ENCODE measurements at places on chromosomes 2 and 18.
A peak's percentile ranks its signal among the peaks of the same experiment; 100 is the strongest.

DNA sequence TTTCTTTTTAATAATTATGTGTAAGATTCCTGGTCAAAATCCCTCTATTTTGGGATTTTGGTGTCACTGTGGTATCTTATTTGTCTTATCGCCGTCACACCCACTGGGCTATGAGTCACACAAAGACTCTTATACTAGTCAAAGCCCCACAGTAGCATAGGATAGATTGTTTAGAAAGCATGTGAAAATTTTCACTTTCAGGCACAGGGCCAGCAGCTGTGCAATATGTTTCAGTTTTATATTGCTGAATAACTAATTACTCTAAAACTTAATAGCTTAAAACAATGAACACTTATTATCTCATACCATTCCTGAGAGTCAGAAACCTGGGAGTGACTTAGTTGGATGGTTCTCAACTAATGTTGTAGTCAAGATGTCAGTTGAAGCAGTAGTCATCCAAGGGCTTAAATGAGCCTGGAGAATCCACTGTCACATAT lies 24.0 kb downstream of the CFAP210 start:
- no peaks in the 10 kb centered on the region for H3K36me3 ChIP-seq
- H3K27me3 ChIP-seq = no peaks in the 10 kb centered on the region
- no peak for DNase-seq
- no peaks in the 10 kb centered on the region for H3K4me1 ChIP-seq
- no peak overlapping the region for H3K27ac ChIP-seq

GRCh38 chr2:214201892-214202291 lies 209.0 kb upstream of the VWC2L start:
- no peaks in the 10 kb centered on the region for H3K36me3 ChIP-seq
- H3K4me1 ChIP-seq = no peaks in the 10 kb centered on the region
- H3K27ac ChIP-seq = no peak overlapping the region
- H3K4me3 ChIP-seq = no peak overlapping the region

- H3K4me1 ChIP-seq = no peaks in the 10 kb centered on the region
- DNase-seq = no peak
- H3K36me3 ChIP-seq = no peaks in the 10 kb centered on the region
- no peaks in the 10 kb centered on the region for H3K27me3 ChIP-seq
- no peak overlapping the region for H3K27ac ChIP-seq
These were observed 45.4 kb downstream of the RABL2A start for GRCh38 chr2:113672326-113672932.

- DNase-seq = no peak
- H3K27ac ChIP-seq = peak overlapping the region; percentile 93
- peak overlapping the region; percentile 60 for H3K4me3 ChIP-seq
- H3K4me1 ChIP-seq = peaks cover 12% of the 10 kb centered on the region
- no peaks in the 10 kb centered on the region for H3K27me3 ChIP-seq
These were observed 824 bp upstream of the ZNF638 start for GRCh38 chr2:71330585-71331330.

DNA sequence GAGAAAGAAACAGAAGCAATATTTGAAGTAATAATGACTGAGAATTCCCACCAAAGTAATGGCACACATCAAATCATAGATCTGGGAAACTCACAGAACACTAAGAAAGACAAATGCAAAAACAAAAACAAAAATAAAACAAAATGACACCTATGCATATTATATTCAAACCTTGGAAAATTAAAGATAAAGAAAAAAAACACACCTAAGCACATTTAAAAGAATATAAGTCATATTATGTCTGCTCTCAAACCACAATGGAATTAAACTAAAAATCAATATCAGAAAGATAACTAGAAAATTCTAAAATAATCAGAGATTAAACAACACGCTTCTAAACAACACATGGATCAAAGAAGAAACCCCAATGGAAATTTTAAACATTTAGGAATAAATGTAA lies 59.7 kb upstream of the GALNT5 start:
- DNase-seq = no peak
- H3K27ac ChIP-seq = no peak overlapping the region
- H3K36me3 ChIP-seq = no peaks in the 10 kb centered on the region

DNA sequence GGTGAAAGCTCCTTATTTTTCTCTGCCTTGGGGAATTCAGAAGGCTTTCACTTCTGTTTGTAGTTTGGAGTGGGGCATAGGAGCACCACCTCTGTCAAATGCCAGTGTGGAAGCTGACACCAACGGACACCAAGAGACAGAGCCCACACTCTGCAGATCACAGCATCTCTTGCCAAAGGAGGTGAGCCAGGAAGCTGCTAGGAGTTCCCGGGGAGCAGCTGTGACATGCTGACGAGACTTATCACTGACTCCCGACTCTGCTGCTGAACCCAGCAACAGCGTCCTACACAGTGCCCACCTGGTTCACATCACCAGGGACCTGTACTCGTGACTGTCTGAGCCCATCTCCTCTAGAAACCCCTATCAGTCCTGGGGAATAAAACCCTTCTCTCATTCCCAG lies 8.1 kb downstream of the TEX51 start:
- no peak overlapping the region for H3K27ac ChIP-seq
- no peaks in the 10 kb centered on the region for H3K4me1 ChIP-seq
- H3K36me3 ChIP-seq = no peaks in the 10 kb centered on the region
- no peak overlapping the region for H3K4me3 ChIP-seq
- no peaks in the 10 kb centered on the region for H3K27me3 ChIP-seq

DNA sequence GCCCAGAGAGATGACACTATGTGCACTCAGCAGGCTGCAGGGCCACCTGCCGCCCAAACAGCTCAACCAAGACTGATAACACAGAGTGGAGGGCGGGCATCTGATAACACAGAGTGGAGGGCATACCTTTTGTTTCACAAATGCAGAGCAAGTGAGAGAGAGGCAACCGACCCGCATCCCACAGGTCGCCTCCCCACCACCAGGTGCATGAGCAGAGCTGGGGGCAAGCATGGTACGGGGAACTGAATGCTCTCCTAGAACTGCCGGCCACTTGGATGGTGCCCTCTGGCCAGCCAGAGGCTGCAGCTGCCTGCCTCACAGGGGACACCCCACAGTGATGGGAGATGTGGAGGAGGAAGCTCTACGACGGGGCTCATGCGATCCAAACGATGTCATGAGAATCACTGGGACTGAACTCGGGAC lies 49.5 kb downstream of the ANO7 start:
- peaks cover 12% of the 10 kb centered on the region for H3K36me3 ChIP-seq
- H3K4me1 ChIP-seq = no peaks in the 10 kb centered on the region
- no peaks in the 10 kb centered on the region for H3K27me3 ChIP-seq
- H3K27ac ChIP-seq = no peak overlapping the region

GRCh38 chr18:8006979-8007378 lies 439.9 kb downstream of the PTPRM start:
- DNase-seq = no peak
- no peak overlapping the region for H3K4me3 ChIP-seq
- no peaks in the 10 kb centered on the region for H3K27me3 ChIP-seq
- no peaks in the 10 kb centered on the region for H3K4me1 ChIP-seq
- H3K36me3 ChIP-seq = no peaks in the 10 kb centered on the region

DNA sequence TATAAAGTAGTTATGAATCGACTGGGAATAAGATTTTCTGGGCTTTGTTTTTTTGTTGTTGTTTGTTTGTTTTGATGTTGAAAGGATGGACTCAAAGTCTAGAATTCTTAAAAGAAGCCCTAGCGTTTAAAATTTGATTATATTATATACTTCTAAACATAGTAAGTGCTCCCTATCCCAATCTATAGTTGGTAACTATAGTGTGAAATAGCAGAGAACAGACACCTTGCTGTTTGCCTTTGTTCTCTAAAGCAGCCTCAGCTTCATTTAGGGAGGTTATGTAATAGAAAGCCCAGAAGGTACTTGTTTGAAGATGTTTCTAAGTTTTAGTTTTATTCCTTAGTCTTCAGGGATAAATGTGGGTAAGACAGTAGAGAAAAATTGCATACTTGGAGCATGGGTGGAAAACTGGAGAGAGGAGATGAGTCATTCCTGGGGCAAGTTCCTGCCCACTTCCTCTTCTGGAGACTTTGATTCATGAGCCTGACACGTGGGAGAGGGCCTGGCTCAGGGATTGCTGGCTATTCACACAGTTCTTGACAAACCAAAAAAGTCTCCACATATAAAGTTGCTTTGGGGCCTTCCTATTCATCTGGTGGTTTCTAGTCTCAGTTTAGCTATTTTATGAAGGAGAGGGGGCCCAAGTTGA lies 131.9 kb downstream of the MYO1B start:
- H3K27me3 ChIP-seq = no peaks in the 10 kb centered on the region
- peaks cover 17% of the 10 kb centered on the region for H3K4me1 ChIP-seq
- peak; percentile 55 for DNase-seq
- no peaks in the 10 kb centered on the region for H3K36me3 ChIP-seq

DNA sequence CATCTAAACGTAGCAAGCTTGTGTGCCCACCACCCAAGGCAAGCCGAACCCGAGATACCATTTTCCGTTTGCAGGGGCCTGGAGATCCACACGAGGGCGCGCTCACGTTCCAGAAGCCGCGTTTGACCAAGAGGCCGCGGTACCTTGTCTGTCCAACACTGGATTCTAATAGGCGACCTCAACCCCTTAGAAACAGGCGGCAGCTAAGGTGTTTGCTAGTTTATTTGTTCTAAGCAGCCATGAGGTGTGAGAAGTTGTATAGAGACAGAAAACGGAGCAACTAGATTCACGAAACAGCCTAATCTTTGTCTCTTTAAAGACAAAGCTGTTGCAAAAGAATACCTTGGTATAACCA lies 4.2 kb downstream of the HOXD11 start:
- peaks cover 37% of the 10 kb centered on the region for H3K4me1 ChIP-seq
- no peak overlapping the region for H3K4me3 ChIP-seq
- no peaks in the 10 kb centered on the region for H3K27me3 ChIP-seq
- DNase-seq = peak; percentile 46

DNA sequence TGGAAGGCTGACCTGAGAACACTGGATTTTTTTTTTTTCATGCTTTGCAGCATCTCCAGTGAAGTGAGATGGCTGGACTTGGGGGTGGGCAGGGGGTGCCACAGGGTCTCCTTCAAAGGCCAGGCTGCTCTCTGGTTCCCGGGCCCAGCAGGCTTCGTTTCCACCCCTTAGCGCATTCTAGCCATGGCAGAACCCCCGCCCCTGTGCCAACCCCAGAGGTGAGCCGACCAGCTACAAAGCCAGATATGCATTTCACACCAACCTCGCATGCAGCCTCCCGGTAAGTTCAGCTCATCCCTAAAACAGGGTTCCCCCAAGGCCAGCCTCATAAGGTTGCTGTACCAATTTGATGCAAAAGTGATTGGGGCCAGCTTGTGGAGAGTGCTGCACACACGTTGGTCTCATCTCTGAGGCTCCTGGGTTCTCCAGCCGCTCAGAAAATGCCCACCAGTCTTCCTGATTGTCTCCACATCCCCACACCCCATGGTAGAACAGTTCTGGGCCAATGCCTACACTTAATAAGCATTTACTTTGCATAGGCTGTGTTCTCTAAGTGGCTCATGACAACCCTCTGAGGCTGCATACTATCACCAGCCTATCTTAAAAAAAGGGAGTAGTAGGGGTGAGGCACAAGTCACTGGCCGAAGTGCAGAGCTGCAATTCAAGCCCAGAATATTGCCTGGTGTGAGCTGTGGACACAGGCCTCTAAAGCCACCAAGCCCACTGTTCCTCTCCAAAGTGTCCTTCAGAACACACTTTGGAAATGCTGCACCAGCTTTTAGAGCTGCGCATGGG lies 23.3 kb downstream of the SMAD7 start:
- no peak overlapping the region for H3K27ac ChIP-seq
- no peak overlapping the region for H3K4me3 ChIP-seq
- no peak for DNase-seq
- no peaks in the 10 kb centered on the region for H3K36me3 ChIP-seq
- peaks cover 78% of the 10 kb centered on the region for H3K4me1 ChIP-seq
- no peaks in the 10 kb centered on the region for H3K27me3 ChIP-seq

GRCh38 chr2:234632527-234633391 lies 135.9 kb upstream of the ARL4C start:
- DNase-seq = no peak
- H3K4me3 ChIP-seq = no peak overlapping the region
- H3K27ac ChIP-seq = no peak overlapping the region
- no peaks in the 10 kb centered on the region for H3K4me1 ChIP-seq
- no peaks in the 10 kb centered on the region for H3K36me3 ChIP-seq

- peak; percentile 80 for DNase-seq
- no peaks in the 10 kb centered on the region for H3K4me1 ChIP-seq
- H3K27me3 ChIP-seq = no peaks in the 10 kb centered on the region
These were observed 67.7 kb downstream of the EPAS1 start for GRCh38 chr2:46364797-46365457.

DNA sequence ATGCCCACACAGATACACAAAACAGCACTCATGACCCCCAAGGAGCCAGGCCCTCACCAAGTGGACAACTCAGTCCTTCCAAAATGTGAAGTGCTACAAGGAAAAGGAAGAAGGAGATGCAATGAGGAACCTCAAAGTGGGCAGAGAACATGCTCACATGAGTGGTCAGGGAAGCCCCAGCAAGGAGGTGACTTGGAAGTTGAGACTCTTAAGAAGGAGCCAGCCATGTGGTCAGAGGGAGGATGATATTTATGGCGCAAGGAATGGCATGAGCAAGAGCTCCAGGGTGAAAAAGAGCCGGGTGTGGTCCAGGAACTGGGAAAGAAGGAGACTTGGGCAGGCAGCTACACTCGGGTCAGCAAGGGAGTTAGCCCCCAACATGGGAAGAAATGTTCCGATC lies 30.0 kb upstream of the KLHL29 start:
- peaks cover 5% of the 10 kb centered on the region for H3K4me1 ChIP-seq
- no peak overlapping the region for H3K4me3 ChIP-seq
- H3K36me3 ChIP-seq = no peaks in the 10 kb centered on the region
- H3K27ac ChIP-seq = no peak overlapping the region
- no peaks in the 10 kb centered on the region for H3K27me3 ChIP-seq
- DNase-seq = no peak

DNA sequence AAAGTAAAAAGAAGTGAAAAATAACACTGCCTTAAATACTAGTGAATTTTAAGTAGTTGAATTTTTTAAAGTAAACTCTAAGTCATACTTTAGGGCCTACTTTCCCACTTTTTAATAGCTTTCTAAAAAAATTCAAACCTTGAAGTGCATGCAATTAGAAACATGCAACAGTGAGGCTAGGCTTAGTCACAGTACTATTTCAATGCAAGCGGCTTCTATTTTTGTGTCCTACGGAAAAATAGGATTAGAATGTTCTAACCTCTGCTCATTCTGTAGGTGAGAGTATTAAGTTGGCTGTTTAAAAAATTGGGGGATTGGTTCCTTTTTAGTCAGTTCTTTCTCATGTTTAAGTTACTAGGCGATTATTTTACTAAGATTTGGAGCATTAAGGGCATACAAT lies 39.1 kb upstream of the PSMD14 start:
- H3K27me3 ChIP-seq = no peaks in the 10 kb centered on the region
- H3K4me1 ChIP-seq = no peaks in the 10 kb centered on the region
- no peak for DNase-seq
- H3K36me3 ChIP-seq = no peaks in the 10 kb centered on the region
- H3K27ac ChIP-seq = no peak overlapping the region

Data from tibial nerve (tissue), 4 donors.